ENCODE measurements at places on chromosomes 16 and 17.
A peak's percentile ranks its signal among the peaks of the same experiment; 100 is the strongest.

- no peak for DNase-seq
Measured at GRCh38 chr17:60153606-60154390, 4.0 kb downstream of the CA4 start.

GRCh38 chr17:51505450-51505849 lies 245.1 kb downstream of the UTP18 start:
- no peak for DNase-seq

GRCh38 chr16:31439519-31439918 lies 3.1 kb downstream of the ZNF843 start:
- DNase-seq: no peak

- DNase-seq: no peak
Measured at GRCh38 chr16:53071748-53072301, 17.0 kb downstream of the CHD9 start.

- no peak for DNase-seq
Measured at GRCh38 chr16:78890373-78890895, 710.1 kb downstream of the MAF start.

DNA sequence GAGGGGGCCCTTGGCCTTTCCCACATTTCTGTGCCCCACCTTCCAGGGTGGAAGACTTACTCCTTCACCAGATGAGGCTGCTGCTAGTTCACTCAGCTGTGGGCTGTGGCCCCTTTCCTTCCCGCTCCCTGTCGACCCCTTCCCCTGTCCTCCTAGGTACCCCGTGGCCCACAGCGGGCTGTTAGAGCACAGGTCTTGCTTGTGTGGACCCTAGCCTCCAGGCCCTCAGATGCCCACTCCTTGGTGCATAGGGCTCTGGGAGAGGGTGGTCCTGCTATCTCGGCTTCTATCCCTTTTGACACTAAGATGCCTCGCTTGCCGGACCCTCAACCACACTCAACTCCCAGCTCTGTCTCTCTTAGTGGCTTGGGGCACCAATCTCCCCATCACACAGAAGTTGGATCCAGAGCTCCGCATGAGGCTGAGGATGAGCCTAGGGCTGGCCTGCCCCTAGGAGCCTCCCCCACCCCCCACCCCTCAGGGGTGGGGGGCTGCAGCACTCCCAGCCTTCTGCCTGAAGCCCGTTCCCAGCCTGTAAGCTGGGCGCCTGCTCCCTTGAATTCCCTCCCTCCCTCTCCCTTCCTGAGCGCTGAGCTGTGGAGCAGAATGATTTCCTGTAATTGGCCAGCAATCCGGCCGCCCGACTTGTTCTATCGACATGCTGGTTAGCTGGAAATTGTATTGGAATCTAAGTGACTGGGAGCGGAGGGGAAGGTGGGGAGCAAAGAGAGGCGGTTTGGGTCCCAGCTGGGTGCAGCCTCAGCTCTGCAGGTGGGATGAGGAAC lies 30.9 kb downstream of the DCAKD start:
- peak; percentile 44 for DNase-seq

- no peak for DNase-seq
Measured at GRCh38 chr17:80456465-80457235, 19.8 kb downstream of the NPTX1 start.

- no peak for DNase-seq
Measured at GRCh38 chr17:36111068-36111490, 7.5 kb downstream of the CCL4 start.

DNA sequence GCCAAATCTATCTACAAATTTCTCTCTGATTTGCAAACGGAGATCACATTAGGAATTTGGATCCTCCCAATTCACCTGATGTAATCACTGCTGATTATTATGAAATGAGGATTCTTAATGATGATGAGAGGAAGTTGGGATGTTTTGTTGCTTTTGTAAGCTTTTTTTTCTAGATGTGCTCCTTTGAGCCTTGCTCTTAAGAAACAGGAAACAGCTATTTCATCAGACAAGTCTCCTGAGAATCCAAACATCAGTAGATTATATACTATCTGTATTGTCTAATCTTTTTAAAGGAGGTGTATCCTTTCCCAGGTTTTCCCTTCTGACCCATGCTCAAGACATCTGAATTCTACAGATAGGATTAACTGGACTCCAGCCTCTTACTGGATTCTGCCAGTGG lies 73.3 kb downstream of the KIF2B start:
- DNase-seq: peak; percentile 2

DNA sequence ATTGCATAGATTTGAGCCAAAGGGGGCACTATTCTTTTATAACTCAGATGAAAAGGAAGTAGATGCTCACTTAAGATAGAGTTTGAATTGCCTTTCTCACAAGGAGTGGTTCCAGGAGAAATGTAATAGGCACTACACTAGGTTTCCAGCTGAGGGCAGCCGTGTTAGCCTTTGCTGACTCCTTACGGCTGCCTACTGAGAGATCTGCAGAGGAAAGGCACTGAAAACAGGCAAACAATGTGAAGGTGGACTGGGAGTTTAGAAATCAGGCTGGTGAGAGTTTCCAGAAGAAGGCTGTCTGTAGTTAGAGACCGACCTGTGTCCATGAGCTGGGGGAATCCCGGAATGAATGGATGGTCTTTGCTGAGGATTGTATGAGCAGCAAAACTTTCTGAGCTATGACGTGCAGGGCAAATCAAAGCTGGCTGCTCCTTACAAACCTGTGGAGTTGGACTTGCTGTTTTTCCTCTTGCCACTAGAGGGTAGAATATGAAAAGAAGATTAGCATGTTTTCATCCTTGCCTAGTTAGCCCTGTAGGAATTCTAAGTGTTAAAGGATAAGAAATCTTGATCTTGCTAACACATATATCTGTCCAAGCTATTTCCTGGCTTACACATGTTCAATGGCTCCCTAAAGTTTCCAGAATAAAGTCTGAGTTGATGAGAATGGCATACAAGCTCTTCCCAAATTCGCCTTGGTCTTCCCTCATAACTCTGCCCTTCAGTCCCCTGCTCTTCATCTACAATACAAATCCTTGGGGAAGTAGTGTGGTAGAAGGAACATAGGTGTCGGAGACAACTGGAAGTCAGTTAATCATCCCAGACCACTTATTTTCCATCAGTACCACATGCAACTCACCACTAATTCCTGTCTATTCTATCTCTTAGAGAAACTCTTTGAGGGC lies 20.1 kb upstream of the TAOK1 start:
- DNase-seq: peak; percentile 81

DNA sequence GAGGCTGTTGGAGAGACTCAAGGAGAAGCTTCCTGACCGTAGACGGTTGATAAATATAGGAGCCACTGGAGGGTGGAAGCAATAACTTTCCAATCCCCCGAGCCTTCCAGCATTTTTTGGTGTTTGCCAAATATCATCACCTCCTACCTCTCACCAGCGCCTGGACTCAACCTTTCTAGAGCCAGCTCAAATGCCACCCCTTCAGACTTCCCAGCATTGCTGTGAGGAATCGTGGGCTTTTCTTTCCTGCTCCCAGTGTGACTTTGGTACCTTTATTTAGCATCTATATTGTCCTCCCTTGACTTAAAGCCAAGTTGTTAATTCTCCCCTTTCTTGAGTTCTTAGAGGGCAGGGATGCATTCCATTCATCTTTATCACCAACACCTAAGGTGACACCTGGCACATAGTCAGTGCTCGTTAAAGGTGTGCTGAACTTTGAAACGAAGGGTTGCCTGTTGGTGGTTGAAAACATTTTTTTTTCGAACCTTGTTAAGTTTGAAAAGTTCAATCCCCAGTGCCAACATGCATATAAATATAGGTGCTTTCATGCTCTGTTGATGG lies 35.3 kb upstream of the CCR7 start:
- DNase-seq: peak; percentile 15

GRCh38 chr16:4103745-4104144 lies 12.5 kb downstream of the ADCY9 start:
- DNase-seq: no peak

GRCh38 chr17:63555500-63556156 lies 5.4 kb downstream of the DCAF7 start:
- no peak for DNase-seq

DNA sequence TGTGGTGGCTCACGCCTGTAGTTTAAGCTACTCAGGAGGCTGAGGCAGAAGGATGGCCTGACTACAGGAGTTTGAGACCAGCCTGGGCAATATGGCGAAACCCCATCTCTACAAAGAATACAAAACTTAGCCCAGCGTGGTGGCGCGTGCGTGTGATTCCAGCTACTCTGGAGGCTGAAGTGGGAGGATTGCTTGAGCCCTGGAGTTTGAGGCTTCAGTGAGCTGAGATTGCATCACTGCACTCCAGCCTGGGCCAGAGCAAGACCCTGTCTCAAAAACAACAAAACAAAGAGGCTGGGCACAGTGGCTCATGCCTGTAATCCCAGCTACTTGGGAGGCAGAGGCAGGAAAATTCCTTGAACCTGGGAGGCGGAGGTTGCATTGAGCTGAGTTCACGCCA lies 7.0 kb upstream of the CSNK1D start:
- no peak for DNase-seq

DNA sequence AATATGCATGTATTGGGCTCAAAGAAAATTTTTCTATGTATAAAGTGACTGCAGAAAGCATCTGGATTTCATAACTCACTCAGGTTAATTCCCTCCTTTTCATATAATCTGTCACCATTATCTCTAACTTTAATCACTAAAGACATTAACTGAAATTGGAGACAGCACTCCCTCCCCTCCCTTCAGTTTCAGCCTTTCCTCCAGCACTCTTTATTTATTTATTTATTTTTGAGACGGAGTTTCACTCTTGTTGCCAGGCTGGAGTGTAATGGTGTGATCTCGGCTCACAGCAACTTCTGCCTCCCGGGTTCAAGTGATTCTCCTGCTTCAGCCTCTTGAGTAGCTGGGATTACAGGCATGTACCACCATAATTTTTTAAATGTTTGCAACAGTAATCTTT lies 43.1 kb downstream of the CDH8 start:
- DNase-seq: no peak

DNA sequence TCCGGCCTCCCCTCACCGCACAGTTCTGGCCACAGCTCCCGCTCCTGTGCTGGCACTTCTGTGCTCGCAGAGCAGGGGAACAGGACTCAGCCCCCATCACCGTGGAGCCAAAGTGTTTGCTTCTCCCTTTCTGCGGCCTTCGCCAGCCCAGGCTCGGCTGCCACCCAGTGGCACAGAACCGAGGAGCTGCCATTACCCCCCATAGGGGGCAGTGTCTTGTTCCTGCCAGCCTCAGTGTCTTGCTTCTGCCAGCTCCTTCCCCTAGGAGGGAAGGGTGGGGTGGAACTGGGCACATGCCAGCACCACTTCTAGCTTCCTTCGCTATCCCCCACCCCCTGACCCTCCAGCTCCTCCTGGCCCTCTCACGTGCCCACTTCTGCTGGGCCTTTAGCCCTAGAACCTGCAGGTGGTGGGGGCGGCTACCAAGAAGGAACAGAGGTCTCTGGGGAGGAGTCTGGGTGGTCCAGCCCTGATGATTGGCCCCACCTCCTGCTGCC lies 645 bp upstream of the ELMO3 start:
- DNase-seq: peak; percentile 82

DNA sequence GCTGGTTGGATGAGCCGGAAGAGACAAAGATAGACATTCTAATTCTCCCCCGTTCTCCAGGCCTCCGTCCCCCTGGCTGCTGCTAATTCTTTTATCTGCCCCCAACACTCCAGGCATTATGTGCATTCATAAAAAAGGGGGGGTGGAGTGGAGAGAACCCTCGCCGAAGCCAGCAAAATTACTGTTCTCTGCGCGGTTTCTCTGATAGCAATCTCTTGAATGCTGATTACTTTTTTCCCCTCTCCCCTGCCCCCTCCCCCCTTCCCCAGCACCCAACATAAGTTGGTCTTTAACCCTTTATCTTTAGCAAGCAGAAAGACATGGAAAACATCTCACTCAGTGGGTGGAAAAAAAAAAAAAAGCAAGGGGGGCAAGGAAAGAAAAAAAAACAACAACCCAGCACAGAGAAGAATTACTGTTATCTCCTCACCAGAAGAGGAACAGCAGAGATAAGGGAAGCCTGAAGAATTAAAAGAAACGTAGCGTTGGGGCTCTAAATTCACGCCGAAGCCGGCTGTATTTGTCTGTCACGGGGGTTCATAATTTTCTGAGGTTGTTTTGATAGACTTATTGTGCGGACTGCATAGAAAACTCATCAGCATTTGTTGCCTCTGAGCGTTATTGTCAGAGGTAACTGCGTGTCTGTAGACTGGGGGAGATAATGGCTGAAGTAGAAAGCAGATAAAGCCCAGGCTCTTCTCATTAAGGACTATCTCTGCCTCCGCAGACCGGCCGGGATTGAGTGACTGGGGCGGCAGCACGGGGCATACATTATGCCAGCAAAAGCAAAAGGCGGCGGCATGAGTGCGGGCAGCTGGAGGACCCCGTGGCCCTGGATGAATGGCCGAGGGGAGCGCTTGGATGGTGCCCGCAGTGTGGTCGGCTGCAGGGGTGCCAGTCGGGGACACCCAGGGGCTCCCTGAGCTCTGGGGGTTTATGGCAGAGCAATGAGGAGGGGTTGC lies 126.9 kb downstream of the MRM1 start:
- no peak for DNase-seq

GRCh38 chr17:15659663-15660062 lies 24.4 kb downstream of the TRIM16 start:
- peak; percentile 77 for DNase-seq

DNA sequence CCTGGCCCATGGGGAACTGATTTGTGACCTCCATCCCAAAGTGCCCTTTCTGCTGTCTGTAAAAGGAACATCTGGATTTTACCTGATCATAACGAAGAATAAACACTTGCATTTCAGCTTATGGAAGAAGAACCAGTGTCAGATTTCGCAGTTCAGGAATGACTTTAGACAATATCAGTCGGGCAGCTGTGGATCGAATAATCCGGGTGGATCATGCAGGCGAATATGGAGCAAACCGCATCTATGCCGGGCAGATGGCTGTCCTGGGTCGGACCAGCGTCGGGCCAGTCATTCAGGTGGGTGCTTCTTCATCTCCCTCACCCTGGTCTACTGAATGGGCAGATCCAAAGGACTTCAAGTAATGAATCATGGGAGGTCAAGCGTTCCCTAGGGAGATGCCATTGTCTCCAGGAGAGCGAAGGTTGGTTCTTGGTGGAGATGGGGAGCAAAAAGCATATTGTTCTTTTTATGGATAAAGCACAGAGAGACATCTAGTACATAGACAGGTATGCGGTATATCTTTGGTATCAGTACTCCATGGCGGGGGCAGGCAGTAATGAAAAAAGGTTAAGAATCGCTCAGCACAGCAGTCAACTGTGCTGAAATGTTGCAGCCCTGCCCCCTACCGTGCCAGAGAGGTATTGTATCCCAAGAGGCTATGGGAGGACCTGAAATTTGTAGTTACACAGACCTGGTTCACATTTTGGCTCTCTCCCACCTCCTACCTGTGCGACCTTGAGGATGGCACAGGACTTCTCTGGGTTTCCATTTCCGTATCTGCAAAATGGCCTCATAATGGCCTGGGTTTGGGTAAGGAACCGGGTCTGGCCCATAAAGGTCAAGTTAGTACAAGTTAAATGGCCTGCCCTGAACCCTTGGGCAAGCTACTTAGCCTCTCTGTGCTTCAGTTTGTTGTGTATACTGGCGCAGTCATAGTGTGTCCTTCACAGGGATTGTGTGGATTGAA lies 4.7 kb downstream of the COQ7 start:
- DNase-seq: peak; percentile 74

- peak; percentile 60 for DNase-seq
Measured at GRCh38 chr17:46782250-46782953, 36.1 kb downstream of the WNT3 start.

- no peak for DNase-seq
Measured at GRCh38 chr16:28495795-28496749, 1.6 kb downstream of the APOBR start.
